ENCODE measurements at places on chromosomes 2 and 18.

- no peak for DNase-seq
These were observed 309.3 kb upstream of the PIK3C3 start for GRCh38 chr18:41645589-41646360.

GRCh38 chr2:174339561-174340399 is 5.0 kb downstream of the SP9 start:
- DNase-seq, result no peak

- no peak for DNase-seq
These were observed 7.4 kb downstream of the WDR43 start for GRCh38 chr2:28901841-28902240.

DNA sequence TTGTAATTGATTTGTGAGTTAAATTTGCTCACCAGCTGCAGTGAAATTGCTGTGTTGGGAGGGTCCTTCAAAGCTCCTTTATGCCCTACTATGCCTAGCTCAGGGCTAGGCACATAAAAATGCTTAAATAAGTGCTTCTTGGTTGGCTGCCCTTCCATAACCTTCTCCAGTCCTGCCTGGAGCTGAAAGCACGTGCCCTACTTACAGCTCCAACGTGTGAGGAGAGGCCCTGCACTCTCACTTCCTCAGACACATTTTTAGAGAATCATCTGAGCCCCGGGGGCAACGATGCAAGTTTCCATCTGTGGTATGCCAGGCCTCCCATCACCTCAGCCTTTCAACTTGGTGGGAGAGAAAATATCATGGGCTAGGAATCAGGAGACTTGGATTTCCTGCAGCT is 202.7 kb downstream of the BCL11A start:
- no peak for DNase-seq

DNA sequence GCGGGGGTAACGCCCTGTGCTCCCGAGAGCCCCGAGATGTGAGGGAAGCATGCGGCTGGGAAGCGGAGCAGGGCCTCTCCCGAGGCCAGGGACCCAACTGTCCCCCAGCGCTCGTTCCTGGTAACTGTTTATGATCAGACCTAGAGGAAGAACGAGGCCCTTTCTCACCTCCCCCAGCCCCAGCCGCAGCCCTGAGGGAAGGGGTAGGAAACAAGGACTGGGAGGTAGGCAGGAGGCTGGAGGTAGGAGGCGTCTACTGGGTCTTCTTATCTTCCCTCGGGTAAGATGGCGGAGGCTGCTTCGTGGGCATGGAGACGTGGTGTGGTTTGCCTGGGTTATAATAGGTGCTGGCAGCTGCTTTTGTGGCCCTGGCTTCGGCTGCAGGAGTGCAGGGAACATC is 335.8 kb downstream of the ZNF521 start:
- no peak for DNase-seq

- DNase-seq, result no peak
These were observed 53.0 kb upstream of the SLC39A10 start for GRCh38 chr2:195603998-195604397.

Measured in CD4-positive, alpha-beta T cell treated with Interleukin-12 subunit alpha and Interleukin-12 subunit beta, for 1 hour (primary cell).